Femur (tissue), 1 donor: ENCODE measurements at places on chromosomes 3 and 15.

DNA sequence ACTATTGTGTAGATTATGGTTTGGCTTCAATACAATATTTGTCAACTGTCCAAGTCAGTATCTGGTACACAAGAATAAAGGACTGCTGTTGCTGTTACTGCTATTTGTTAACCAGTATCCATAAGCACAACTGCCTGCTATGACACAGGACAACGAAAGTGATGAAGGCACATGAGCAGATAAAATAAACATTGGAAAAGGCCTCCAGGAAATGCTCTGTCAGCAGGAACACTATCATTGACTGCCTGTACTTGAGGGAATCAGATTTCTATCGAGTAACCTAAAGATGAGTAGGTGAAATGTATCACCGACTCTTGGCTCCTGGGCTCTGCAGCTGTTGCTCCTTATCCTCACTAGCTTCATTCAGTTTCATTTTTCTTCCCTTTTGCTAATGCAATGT lies 56.5 kb downstream of the FMN1 start:
- no peak for DNase-seq

GRCh38 chr3:10002951-10003350 lies 16.3 kb upstream of the EMC3 start:
- DNase-seq: no peak

DNA sequence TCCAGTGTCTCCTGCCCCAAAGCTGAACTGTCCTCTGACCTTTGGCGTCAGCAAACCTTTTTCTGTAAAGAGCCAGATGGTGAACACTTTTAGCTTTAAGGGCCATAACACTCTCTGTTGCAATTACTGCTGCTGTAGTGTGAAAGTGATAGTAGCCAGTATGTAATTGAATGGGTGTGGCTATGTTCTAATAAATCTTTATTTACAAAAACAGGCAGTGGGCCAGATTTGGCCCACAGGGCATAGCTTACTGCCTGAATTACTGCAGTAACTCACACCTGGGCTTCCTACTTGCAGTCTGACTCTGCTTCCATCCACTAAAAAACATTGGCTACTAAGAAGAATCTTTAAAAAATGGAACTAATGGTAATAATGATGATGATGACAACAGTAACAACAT lies 68.0 kb upstream of the SLC6A11 start:
- DNase-seq: no peak

GRCh38 chr3:43011638-43012037 lies 32.5 kb downstream of the GASK1A start:
- DNase-seq: no peak

DNA sequence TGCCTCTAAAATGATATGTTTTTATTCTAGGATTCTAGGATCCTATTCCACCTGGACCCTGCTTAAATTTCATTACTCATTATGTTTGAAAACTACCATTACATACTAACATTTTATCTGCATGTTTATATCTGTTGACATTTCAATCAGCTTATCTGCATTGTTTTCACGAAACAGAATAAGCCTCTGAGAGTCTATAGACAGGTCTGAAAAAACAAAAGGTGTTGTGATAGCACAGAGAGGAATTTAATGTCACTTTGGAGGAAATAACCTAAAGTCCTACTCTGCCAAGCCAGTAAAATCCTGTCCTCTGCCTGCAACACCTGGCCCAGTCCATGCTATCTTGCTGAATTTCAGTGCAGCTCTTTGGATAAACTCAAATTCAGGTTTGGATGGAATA lies 315.2 kb downstream of the ZBTB20 start:
- DNase-seq: no peak

- no peak for DNase-seq
Observed at GRCh38 chr3:58150810-58151199, 60.0 kb downstream of the DNASE1L3 start.

DNA sequence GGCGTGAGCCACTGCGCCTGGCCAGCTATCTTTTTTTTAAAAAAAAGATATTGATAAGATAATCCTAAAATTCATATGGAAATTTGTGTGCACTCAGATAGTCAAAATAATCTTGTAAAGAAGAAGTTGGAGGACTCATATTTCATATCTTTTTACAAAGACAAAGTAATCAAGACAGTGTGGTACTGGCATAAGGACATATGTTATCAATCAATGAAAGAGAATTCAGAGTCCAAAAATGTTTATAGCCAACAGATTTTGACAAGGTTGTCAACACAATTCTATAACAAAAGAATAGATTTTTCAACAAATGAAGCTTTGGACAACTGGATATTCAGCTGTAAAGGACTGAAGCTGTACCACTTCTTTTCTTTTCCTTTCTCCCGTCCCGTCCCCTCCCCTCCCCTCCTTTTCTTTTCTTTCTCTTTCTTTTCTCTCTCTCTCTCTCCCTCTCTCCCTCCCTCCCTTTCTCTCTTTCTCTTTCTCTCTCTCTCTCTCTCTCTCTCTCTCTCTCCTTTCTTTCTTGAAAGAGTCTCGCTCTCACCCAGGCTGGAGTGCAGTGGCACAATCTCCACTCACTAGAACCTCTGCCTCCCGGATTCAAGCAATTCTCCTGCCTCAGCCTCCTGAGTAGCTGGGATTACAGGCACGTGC lies 126.8 kb downstream of the GSK3B start:
- no peak for DNase-seq

- no peak for DNase-seq
Observed at GRCh38 chr15:34059946-34060345, 20.9 kb upstream of the AVEN start.

DNA sequence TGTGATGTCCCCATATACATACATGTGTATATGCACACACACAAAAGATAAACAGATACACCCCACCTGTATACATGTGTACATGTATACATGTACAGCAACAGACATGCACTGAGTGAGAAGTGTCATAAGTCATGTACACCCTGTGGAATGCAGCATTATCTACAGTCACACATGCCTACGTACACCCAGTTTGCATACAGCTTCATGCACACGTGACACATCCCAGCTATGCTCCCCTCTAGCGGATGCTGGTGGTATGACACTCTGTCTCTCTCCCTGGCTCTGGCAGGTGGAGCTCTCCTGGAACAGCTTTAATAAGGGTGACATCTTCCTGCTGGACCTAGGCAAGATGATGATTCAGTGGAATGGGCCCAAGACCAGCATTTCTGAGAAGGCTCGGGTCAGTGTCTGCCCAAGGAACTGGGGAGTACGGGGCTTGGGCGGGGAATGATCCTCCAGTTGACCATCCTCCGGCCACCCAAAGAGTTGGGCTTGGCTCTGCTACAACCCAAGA lies 6.3 kb downstream of the VILL start:
- peak; percentile 83 for DNase-seq

- no peak for DNase-seq
Observed at GRCh38 chr15:73711526-73711925, 27.3 kb downstream of the CD276 start.

DNA sequence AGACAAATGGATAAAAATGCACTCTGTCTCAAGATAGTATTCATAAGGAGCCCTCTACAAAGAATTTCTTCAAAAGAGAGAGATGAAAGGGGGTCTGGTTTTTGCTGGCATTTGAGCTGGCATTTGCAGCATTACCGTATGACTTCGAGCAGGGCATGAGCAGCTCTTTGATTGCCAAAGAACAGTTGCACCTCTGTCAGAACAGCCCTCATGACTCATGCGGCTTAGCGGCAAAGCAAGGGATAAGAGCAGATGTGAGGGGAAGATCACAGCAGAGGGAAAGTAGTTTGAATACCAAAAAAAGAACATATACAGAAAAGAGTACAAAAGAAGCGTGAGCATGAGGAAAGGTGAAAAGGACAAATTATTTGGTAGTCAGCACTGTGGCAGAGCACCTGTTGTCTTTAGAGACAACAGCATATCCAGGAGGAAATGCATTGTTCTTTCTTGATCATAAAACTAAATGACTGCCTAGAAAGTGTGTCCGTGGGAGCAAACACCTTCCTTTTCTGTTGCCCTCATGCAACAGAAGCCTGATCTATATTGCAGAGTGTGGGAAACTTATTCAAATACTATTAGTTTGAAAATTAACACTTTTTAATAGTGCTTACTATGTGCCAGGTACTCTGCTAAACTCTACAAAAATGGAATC lies 80.5 kb upstream of the SLC24A5 start:
- no peak for DNase-seq

- no peak for DNase-seq
Observed at GRCh38 chr3:171396048-171396447, 64.2 kb downstream of the TNIK start.

DNA sequence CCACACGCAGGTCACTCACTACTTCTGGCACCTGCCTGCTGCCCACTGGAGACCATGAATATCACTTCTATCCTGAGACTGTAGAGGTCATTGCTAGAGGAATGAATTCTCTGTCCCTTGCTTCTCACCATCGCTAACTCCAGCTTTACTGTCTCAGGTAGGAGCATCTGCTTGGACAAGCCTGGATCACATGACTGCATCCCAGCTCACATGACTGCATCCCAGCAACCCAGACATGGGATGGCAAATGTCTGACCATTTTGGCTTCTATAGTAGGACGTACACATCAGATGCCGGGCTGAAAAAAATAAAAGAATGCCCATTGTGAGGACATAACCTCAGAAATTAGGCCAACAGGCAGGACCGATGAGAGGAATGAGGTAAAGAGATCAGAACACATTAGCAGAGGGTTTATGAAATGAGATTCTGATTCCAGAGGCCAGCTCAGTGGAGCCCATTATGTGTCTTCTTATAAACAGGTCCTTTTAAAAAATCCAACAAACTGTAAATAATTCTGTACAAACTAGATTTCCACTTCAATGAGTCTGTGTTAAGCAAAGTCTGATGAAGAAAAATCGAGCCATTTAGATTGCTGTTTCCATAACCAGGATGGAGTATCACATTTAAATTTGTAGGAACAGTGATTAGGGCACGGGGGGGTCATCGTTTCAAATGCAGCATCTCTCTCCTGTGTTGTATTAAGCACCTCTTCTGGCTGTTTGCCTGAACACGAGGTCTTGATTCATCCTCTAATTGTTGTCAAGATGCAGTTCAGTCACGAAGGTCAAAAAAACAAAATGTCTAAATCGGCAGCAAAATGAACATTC lies 126.7 kb downstream of the MTHFS start:
- DNase-seq: no peak

GRCh38 chr15:69134791-69135190 lies 25.6 kb upstream of the GLCE start:
- no peak for DNase-seq

DNA sequence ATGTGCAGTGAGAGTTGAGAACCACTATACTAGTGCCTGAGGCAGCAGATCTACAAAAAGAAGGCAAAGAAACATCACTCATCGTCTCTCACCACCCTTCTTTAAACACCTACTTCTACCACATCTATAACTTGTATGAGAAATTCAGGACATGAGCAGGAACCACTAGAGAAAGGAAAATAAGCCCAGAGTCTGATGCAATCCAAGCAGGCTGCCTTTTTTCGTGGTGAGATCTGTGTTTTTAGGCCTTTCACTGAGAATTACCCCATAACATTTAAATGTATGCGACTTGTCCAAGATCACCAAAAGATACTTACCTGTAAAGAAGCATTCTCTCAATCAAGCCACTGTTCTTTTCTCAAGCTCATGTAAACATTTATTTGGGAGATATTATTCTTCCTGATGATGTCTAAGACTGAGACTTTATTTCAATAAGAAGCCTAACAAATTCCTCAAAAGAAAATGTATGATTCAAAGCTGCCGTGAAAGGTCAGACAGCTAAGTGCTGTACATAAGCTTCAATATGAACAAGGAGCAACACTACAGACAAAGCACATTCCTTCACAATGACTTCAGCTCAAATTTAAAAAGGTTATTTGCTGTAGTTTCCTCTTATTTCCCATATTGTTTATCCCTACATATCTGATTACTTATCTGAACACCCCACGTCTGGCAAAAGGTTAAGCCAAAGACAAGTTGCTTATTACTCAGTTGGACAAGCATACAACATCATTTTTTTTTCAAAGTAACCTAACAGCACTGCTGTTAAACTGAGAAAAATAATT lies 16.5 kb downstream of the SPICE1 start:
- no peak for DNase-seq

DNA sequence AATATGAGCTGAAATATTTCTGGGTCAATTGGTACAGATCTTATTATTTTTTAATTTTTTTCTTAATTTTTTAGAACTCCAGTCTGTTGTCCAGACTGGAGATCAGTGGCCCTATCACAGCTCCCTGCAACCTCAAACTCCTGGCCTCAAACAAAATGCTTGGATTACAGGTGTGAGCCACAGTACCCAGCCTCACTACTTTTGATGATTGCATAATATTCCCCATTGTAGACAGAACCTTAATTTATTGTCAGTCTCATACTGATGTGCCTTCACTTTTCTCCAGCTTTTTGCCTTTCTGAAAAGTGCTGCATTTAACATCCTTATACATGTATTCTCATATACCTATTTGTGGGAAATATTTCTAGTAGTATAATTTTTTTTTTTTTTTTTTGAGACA lies 144.9 kb downstream of the LIPC start:
- DNase-seq: no peak

DNA sequence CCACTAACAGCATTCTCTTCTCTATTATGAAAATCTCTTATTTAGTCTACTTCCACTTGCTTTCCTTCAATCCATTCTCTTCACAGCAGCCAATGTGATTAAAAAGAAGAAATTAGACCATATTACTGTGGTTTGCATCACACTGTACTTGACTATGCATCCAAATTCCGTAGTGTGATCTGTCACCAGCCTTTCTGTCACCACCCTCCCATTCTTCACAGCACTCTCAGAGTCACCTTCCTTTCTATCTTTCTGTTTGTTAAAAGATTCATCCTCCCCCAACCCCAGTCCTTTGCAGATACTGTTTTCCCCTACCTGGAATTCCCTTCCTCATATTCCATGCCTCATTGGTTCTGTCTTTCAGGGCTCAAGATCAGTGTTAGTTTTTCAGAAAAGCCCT lies 55.0 kb upstream of the ABHD10 start:
- DNase-seq: no peak

GRCh38 chr15:67559158-67559557 lies 16.7 kb downstream of the MAP2K5 start:
- no peak for DNase-seq

GRCh38 chr3:3826521-3826920 lies 27.3 kb downstream of the LRRN1 start:
- no peak for DNase-seq

DNA sequence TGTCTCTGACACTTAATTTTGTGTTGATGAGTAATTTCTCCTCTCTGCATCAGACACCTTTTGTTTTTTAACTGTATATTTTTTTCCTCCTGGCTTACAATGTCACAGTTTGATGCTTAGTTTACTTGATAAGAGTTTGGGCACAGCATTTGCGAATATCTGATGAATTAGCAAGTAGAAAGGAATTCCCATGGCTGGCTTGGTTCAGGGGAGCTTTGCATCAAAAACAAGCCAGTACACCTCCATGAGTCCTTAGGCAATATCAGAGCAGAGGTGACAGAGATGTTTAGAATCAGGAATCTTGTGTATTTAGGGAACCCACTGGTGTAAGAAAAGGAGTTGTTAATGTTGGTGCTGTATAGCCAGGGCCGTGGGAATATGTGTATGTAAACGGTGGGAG lies 9.3 kb downstream of the ARHGEF26 start:
- DNase-seq: no peak
